ENCODE measurements at places on chromosomes 16 and 17.

- no peak for DNase-seq
Measured at GRCh38 chr16:86578061-86578599, at the start of gene FOXL1. Gene FOXL1, plus strand, starts transcription at chr16:86578549. Its CDS starts 175 bp downstream, at chr16:86578724.

DNA sequence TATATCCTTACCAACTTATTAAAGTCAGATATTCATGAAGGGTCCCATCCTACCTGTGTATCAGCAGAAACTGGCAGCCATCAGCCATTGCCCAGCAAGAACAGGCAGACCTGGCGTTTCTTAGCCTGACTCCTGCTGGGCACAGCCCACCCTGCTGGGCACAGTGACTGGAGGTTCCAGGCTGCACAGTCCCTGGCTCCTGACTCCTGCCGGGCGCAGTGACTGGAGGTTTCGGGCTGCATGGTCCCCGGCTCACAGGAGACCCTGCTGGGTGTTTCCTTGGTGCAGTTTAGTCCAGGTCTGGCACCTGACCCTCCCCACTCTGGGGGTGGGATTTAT is 6.7 kb downstream of the TIMM22 start:
- no peak for DNase-seq

DNA sequence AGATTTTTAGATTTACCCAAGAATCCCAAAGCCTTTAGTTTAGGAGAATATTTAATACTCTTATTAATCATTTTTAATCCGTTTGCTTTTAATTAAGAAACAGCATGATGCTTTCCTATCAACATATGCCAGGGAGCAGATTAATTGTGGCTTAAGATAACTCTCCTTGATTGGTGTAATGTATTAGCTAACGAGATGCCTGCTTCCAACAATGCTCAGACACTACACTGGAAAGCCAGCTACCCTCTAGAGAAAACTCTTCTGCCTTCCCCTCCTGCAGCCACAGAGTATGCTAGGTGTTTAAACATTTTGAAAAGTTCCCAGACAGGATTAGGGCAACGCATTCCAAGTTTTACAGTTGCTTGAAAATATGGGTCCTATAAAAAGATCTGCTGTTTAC is 142.2 kb downstream of the AATF start:
- DNase-seq = no peak

DNA sequence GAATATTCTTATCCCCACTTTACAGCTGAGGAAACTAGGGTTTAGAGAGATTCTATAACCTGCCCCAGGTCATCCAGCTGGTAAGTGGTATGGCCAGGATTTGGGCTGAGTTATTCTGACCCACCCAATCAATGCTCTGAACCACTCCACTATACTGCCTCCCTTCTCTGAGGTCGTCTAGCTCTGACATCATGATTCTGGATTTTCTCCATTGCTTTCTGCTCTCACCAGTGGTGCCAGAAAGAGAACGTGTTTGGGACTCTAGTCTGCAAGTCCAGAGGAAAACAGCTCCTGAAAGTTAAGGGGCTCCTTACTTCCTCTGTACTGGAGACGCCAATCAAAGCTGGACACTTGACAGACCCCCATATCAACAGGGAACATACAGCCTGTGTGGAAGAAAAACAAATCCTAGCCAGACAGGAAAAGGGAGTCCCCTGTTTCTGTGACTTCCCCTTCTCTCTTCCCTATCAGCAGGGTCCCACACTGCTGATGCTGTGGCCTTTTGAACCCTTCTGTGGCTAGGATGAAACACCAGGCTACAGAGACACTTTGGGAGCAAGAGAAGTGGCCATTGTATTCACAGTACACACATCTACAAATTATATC is 6.0 kb upstream of the EZH1 start:
- no peak for DNase-seq

GRCh38 chr17:34378664-34379101 is 15.7 kb upstream of the CCL1 start:
- DNase-seq = no peak

- no peak for DNase-seq
Measured at GRCh38 chr16:59913666-59914065, 1179.5 kb upstream of the GOT2 start.

- DNase-seq = no peak
Measured at GRCh38 chr17:38454532-38454931, 26.3 kb downstream of the ARHGAP23 start.

DNA sequence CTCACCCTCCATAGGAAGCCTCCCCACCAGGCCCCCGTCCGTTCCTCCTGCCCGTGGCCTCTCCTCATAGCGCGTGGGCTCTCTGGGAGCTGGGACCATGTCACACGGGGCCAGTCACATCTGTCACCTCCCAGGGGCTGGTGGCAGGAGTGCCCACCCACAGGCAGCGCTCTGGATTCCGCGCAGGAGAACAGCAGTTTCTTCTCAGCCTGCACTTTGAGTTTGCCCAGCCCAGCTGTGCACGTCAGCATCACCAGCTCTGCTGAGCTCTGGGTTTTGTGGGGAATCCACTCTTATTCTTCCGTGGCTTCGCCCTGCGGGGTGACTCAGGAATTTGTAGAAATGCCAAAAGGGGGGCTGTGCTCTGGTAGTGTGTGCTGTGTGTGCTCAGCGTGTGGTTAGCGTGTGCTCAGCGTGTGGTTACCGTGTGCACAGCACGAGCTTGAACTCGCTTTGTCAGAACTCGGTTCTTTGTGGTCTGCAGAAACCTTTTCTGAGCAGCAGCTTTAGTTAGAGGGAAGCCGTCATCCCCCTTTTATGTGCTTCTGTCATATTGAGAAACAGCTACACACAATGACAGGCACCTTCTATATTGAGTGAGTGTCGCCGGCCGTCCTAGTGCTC is 3.2 kb downstream of the ACSF3 start:
- DNase-seq = peak; percentile 83
